ENCODE measurements at places on chromosomes 16 and 17. TPM values are rescaled to one million over a fixed set of nuclear protein-coding genes. Genes with fewer than 3 reads are reported as not detected.

Gene ESRP2
- 0.37 TPM for polyA plus RNA-seq

Gene CCL17
- not detected for polyA plus RNA-seq

Gene PRSS21
- polyA plus RNA-seq = 0.98 TPM

Gene HSD11B2
- polyA plus RNA-seq = 1.8 TPM

Gene TSPOAP1
- polyA plus RNA-seq = 140 TPM

Gene KCNH4
- 0.13 TPM for polyA plus RNA-seq

Gene FBXW10
- 1.2 TPM for polyA plus RNA-seq

DNA sequence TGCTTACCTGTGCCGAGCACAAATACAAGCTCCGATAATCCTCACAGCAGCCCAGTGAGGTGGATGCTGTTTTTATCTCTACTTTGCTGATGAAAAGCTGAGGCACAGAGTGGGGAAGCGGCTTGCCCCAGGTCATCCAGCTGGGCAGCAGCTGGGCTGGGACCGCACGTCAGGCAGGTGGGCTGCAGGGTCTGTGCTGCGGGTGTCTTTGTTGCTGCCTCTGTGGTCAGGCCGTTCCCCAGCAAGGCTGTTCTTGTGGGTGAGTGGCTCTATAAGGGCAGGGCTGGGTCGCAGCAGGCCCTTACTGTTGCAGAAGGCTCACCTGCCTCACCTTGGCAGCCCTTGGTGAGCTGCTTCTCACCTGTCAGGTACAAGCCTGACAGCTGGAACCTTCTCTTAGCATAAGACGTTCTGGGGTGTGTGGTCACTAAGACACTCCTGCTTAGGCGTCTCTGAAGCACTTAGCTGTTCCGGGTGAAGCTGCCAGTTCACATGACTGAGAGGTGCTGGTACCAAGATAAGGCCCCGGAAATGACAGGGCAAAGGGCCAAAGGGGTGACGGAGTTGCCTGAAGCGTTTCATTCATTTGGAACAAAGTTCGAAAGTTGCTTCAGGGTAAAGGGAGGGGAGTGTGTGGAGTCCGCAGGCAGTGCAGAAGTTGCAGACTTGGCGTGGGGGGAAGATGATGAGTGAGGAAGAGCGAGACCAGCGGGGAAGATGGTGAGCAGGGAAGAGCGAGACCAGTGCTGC, 17.4 kb downstream of the IRF8 start:
- H3K27ac ChIP-seq = no peak overlapping the region
- no peak overlapping the region for H3K4me3 ChIP-seq
- no peaks in the 10 kb centered on the region for H3K27me3 ChIP-seq
- H3K36me3 ChIP-seq = peaks cover 10% of the 10 kb centered on the region
- DNase-seq = peak; percentile 65

DNA sequence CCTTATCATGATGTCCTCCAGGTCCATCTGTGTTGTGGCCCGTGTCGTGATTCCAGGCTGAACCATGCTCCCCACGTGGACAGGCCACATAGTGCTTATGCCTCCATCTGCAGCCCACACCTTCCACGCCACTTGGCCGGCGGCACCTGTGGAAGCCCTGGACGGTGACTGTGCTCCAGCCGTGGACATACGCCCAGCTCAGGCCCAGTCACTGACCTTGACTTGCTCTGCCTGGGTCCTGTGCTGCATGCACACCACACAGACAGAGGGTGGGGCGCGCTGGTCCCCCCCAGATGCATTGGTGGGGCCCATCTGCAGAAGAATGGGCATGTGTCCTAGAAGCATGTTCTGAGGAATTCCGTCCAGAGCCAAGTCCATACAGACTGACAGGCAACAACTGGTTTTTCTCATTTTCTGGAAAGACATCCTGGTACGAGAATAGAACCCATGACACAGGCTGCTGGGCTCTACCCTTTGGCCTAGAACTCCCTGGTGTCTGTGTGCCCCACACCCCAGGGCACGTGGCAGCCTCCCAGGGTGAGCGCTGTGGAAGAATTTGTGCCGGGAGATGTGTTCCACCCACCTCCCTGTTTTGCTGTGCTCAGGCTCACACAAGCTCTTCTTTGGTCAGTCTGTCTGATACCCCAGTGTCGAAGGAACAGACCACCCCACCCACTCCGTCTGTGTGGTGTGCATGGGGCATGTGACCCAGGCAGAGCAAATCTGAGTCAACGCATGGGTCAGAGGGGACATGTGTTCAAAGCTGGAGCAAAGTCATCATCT, 39.5 kb downstream of the GPT2 start:
- DNase-seq = peak; percentile 61
- H3K27ac ChIP-seq = no peak overlapping the region
- no peaks in the 10 kb centered on the region for H3K36me3 ChIP-seq
- peaks cover 6% of the 10 kb centered on the region for H3K4me1 ChIP-seq
- no peaks in the 10 kb centered on the region for H3K27me3 ChIP-seq

DNA sequence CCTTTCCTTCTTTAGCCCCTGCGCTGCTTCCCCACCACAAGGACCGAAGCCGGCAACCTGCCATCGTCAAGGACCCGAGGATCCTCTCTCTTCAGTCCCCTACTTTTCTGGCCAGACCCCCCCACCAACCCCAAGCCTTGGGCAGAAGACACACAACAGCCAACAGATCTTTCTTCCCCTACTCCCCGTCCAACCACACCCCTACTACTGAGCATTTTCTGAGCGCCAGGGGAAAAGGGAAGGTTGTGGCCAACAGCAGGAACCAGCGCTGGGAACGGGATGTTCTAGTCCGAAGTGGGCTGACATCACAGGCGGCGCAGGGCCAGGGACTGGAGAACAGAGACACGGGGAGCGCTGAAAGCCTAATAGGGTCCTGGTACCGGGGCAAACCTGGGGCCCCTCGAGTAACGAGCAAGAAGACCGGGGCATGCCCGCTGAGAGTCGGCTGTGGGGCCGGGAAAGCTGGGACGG, 528 bp downstream of the PER1 start:
- peaks cover 45% of the 10 kb centered on the region for H3K36me3 ChIP-seq
- H3K27me3 ChIP-seq = no peaks in the 10 kb centered on the region
- H3K4me1 ChIP-seq = peaks cover 29% of the 10 kb centered on the region
- peak overlapping the region; percentile 99 for H3K27ac ChIP-seq
- peak overlapping the region; percentile 93 for H3K4me3 ChIP-seq

DNA sequence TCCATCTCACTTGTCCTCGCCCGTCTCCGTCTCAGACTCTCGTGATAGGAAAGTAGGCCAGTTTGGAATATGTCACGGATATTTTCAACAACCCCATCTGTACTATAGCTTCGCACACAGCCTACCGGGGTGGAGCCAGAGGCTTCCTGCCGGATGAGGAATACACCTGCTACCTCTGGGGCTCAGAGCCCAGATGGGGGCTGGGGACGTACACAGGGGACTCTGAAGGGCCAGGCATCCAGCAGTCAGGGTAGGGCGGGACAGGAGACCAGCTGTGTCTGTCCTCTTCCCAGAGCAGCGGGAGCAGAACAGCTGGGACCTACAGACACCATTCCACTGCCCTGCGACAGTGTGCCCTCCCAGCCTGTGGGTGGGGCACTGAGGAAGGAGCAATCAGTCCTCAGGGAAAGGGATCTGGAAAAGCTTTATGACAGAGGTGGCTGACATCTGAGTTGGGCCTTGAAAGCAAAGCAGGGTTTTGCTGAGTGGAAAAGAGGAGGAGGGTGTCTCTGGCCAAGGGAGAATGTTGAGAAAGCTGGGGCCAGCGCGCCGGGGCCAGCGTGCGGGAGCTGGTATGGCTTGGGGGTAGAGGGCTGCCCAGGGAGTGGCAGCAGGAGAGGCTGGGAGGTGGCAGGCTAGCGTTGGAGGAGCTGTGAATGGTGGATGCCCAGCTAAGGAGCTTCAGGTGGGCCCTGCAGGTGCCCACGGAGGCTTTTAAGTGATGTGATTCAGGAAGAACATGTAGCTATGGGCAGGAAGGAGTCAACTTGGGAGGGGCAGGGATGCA, 11.5 kb upstream of the SRCIN1 start:
- peaks cover 11% of the 10 kb centered on the region for H3K27me3 ChIP-seq
- H3K27ac ChIP-seq = no peak overlapping the region
- no peaks in the 10 kb centered on the region for H3K36me3 ChIP-seq
- DNase-seq = no peak
- no peak overlapping the region for H3K4me3 ChIP-seq

GRCh38 chr16:72311426-72311825, 139.5 kb upstream of the PMFBP1 start:
- no peak overlapping the region for H3K4me3 ChIP-seq
- H3K27me3 ChIP-seq = no peaks in the 10 kb centered on the region
- H3K27ac ChIP-seq = no peak overlapping the region
- H3K36me3 ChIP-seq = no peaks in the 10 kb centered on the region
- DNase-seq = no peak

DNA sequence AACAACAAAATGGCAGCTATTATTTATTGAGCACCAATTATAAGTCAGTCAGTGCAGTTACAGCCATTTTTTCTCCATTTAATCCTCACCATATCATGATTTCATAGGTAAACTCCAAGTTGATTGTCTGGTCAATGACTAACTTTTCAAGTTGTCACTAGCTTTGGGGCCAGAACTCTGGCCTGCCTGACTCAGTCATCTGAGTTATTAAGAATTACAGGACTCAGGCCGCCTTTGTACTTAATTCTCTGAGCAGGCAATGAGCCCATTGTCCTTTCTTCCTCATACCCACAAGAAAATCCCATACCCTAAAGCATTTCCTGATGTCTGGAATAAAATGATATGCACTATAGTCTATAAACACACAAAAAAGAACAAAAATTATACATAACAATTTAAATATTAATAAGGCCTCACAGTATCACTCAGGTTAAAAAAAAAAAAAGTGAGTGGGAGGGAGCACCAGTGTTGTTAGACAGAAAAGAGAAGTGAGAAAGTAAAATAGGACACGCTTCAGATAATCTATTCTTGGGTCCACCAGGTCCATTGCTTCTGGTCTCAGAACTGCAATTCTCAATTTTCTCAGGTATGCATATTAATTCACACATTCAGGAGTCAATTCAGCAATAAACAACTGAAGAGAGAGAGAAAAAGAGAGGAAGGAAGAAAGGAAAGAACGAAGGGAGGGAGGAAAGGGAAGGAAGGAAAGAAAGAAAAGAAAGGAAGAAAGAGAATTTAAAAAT, 70.2 kb downstream of the SPAG9 start:
- no peak overlapping the region for H3K27ac ChIP-seq
- no peaks in the 10 kb centered on the region for H3K36me3 ChIP-seq
- H3K4me1 ChIP-seq = peaks cover 41% of the 10 kb centered on the region

DNA sequence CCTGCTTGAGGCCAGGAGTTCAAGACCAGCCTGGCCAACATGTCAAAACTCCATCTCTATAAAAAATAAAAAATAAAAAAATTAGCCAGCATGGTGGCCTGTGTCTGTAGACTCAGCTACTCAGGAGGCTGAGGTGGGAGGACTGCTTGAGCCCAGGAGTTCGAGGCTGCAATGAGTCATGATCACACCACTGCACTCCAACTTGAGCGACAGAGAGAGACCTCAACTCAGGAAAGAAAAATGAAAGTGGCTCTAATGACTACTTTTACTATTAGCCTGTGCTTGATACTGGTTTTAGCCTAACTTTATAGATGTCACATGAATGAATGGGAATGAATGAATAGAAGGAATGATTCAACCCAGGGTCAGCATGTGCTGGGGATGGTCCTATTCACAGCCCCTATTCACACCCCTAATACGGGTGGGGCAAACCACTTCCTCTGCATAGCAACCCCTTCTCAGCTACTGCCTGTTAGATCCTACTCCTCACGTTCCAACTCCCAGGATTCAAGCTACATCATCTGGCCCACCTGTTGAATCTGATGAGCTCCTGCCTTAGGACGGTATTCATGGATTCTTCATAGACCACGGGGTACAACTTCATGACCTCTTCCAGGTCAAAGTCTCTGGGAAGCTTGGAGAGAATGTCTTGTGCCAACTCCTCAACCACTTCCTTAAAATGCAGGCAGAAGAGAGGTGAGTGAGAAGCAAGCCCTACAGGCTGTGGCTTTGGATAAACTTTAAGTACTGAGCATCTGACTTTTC, 40.5 kb downstream of the LYRM1 start:
- H3K27me3 ChIP-seq = no peaks in the 10 kb centered on the region
- no peaks in the 10 kb centered on the region for H3K36me3 ChIP-seq
- no peak overlapping the region for H3K4me3 ChIP-seq
- DNase-seq = no peak

GRCh38 chr16:51181503-51181811, 30.4 kb upstream of the SALL1 start:
- no peaks in the 10 kb centered on the region for H3K4me1 ChIP-seq
- DNase-seq = no peak
- no peaks in the 10 kb centered on the region for H3K27me3 ChIP-seq
- H3K36me3 ChIP-seq = no peaks in the 10 kb centered on the region
- no peak overlapping the region for H3K27ac ChIP-seq

DNA sequence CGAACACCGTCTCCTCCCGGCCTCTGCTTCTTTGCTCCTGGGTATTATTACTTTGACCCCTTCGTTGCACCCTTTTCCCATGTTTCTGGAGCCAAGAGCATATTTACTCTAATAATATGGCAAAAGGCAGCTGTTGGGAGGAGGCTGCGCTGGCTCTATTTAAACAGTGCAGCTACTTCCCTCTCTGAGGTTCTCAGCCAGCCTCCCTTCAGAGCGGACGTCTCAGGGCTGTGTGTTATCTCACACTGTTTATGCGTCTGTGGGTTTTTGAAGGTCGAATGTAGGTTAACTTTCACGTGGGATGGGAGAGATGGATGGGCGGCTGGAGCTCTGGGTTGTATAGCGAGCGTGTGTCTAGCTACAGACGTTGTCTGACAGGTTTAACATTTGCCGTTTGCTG, 45.3 kb downstream of the COX4I1 start:
- H3K27ac ChIP-seq = no peak overlapping the region
- H3K36me3 ChIP-seq = no peaks in the 10 kb centered on the region
- no peak for DNase-seq
- no peak overlapping the region for H3K4me3 ChIP-seq
- peaks cover 9% of the 10 kb centered on the region for H3K27me3 ChIP-seq
- H3K4me1 ChIP-seq = no peaks in the 10 kb centered on the region

DNA sequence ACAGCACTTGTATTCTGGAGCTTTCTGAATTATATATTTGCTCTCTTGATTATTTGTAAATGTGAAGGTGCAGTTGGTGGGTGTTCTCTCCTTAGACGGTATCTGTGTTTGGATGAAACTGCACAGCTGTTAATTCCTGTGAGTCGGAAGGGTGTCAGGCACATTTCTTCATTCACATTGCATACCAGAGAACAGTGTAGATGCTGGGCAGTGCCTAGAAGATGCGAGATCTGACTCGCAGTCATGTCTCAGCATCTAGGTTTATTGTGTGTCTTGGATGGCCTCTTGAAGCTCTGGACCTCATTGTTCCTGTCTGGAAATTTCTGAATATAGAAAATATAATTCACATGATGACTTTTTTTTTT, 61.2 kb downstream of the CLEC16A start:
- no peaks in the 10 kb centered on the region for H3K27me3 ChIP-seq
- no peak overlapping the region for H3K4me3 ChIP-seq
- no peak overlapping the region for H3K27ac ChIP-seq
- DNase-seq = no peak

- no peak overlapping the region for H3K27ac ChIP-seq
- no peaks in the 10 kb centered on the region for H3K27me3 ChIP-seq
- no peak for DNase-seq
- no peak overlapping the region for H3K4me3 ChIP-seq
Measured at GRCh38 chr17:4409659-4410058, 24.1 kb upstream of the SPNS3 start.
